Fibroblast of skin of left quadriceps (primary cell): ENCODE measurements at places on chromosomes 2 and 18.

- DNase-seq = peak; percentile 42
Observed at GRCh38 chr2:112582314-112582746, 2.1 kb upstream of the CHCHD5 start.

- no peak for DNase-seq
Observed at GRCh38 chr2:19893520-19894133, 8.2 kb downstream of the TTC32 start.

GRCh38 chr2:17148407-17149145 is 369.7 kb downstream of the RAD51AP2 start:
- DNase-seq = peak; percentile 12

DNA sequence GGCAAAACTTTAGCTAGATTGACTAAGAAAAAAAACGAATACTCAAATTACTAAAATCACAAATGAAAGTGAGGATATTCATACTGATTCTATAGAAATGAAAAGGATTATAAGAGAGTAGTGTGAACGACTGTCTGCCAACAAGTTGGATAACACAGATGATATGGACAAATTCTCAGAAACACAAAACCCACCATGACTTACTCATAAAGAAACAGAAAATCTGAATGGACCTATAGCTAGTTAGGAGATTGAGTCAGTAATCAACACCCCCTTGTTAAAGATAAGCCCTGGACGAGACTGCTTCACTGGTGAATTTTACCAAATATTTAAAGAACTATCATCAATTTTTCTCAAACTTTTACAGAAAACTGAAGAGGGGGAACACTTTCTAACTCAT is 108.8 kb upstream of the TMEM200C start:
- no peak for DNase-seq

DNA sequence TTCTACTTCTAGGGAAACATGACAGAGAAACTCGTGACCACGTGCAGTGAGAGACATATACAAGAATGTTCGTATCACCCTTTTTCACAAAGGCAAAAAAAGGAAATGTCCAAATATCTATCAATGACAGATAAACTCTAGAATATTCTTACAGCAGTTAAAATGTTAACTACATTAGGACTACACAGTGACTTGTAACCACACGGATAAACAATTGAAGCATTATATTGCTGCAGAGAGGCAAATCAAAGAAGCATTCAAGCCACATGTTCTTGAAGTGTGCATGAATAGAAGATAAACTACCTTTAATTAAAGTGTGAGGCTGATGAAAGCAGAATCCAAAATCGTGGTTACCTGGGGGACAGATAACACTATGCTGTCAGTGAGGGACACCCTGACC is 935.3 kb upstream of the KLHL29 start:
- no peak for DNase-seq

GRCh38 chr2:63862806-63863205 is 21.1 kb downstream of the UGP2 start:
- DNase-seq = no peak

- DNase-seq = peak; percentile 56
Observed at GRCh38 chr2:173448938-173449471, 94.3 kb downstream of the CDCA7 start.

DNA sequence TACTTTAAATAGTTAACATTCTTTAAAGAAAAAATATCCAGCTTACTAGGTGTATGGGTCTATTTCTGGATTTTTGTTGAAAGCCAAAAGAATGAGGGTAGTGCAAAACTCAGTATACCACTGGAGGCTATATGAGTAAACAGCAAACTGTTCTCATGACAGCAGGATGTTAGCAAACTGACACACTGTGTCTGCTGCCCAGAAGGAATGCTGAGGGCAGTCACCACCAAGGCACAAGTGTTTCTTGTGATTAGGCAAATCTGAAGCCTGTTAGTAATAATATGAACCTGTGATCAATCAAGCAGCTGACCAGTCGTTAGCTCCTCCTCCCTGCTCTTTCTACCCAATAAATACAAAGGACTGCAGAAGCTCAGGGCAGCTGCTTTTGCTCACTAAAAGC is 50.5 kb upstream of the SULT1C3 start:
- no peak for DNase-seq

DNA sequence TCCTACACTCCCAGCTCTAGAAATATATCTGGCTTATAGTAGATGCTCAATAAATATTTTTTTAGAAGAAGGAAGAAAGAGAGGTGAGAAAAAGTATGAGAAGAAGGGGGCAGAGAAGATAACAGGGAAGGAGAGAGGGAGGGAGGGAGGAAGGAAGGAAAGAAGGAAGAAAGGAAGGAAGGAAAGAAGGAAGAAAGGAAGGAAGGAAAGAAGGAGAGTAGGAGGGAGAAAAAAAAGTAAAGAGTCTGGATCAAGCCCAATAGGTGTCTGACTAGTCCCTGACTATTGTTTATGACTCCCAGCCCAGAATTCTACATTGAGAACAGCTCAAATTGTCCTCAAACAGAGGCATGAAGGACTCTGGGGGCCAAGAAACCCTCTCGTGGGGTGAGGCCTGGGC is 83.9 kb downstream of the THNSL2 start:
- no peak for DNase-seq

GRCh38 chr2:119826370-119826961 is 66.7 kb downstream of the PTPN4 start:
- DNase-seq = peak; percentile 10

DNA sequence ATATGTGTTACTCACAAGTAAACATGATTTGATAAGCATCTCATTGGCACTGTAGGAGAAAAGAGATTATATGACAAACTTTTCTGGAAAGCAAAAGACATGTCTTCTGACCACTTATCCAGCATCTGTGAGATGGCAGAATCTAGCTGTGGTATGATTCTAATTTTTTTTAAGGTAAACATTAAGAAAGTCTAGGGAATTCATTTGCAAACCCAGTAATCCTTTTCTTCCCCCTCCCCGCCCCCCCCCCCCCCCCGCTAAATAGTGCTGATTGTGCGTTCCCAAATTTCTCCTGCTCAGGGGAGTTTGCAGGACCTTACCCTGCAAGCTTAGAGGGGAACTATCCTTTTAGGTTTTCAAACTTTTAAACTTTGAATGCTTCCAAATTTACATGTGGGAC is 12.1 kb downstream of the MRPL44 start:
- DNase-seq = no peak

DNA sequence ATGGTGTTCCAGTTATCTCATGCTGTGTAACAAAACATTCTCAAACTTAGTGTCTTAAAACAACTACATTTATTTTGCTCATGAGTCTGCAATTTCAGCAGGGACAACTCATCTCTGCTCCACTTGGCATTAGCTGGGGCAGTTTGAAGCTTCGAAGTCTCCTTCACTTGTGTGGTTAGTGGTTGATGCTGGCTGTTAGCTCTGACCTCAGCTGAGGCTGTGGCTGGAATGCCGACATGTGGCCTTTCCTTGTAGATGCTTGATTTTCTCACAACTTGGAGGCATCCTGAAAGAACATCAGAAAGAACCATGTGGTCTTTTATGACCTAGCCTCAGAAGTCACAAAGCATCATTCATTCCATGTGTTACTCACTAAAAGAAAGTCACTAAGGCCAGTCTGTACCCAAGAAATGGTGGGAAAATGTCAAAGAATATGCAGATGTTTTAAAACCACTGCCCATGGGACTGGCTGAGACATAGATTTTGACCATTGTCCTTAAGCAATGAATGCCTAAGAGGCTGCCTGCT is 3.8 kb upstream of the TMSB10 start:
- no peak for DNase-seq

DNA sequence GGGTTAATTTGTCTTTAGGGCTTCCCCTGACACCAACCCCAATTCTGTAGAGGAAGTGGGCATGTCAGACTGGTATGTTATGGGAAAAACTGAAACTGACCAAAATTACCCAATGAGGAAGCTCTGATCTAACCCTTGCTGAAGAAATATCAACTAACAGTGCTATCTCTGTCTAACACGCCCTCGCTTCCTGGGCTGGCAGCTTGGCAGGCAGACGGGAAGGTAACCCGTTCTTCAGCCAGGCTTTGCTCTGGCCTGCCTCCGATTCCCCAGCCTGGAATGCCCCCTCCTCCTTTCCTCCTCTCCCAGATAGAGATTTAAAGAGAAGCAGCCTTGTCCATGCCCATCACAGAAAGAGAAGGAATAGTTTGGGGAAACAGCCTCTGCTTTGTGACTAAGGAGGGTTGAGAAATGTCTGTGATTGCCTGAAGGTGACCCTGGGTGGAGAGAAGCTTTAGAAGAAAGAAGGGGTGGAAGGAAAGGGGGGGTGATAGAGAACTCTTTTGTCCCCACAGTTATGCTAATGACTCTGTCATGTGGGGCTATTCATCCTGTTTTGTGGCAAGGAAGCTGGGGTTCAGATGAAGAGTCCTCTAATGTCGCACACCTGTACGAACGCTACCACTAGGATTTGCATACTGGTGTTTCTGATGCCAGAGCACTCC is 15.4 kb downstream of the HK2 start:
- no peak for DNase-seq

DNA sequence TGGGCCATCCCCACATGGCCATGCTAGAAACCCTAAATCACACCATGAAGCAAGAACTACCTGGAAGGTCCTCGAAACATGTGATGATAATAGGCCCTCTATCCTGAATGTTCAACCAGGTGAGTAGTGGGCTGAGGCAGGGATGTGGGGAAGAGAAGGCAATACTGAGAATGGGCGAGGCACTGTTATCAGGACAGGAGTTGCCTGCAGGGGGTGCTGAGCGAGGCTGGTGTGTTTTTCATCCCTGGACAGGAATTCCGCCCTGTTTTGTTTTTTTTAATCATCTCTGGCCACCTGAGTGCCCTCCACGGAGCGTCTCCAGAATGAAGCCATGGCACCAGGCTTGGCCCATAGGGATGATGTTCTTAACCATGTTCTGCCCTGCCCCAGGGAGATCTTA is 103.0 kb upstream of the SOX11 start:
- no peak for DNase-seq

- DNase-seq = no peak
Observed at GRCh38 chr2:15780912-15781574, 159.3 kb upstream of the MYCN start.

- no peak for DNase-seq
Observed at GRCh38 chr18:66271962-66272361, 331.9 kb downstream of the CDH19 start.

DNA sequence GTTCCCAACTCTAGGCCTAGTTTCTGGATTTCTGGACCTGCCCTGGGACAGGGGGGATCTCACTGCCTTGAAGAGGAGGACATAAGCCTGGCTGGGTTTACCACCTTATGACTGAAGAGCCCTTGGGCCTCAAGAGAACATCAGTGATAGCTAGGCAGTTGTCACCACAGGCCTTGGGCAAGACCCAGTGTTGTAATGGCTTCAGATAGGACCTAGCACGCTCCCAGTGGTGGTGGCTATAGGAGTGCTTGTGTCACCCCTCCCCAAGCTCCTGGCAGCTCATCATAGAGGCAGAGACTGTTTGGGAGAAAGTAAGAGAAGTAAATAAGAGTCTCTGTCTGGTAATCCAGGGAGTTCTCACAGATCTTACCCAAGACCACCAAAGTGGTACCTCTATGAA is 19.4 kb upstream of the EVA1A start:
- DNase-seq = no peak

DNA sequence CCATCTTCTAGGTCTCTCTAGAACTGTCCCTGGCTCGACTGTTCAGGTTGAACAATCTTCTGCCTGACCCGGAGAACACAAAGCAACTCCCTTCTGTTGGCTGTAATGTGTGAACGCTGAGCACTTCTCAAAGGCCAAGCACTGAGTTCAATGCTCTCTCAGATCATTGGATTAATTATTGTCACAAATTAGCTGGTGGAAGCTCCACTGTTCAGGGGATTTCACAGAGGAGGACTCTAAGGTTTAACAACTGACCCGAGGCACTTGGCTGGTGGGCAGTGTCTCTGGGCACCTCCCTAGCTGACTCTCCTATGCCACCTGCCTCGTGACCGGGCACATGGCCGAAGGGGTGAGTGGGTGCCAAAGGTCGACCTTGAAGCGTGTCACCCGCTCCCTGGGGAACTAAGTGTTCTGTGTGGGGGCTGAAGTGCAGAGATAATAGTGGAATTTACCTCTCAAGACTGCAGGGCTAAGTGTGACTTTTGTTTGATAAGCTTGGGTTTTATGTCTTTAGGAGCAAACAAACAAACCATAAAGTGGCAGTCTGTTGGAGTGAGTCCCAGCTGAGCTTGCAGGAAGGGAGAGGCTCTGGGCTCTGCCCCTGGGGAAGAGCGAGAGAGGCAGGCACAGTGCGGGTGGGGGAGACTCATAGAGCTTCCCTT is 64.8 kb downstream of the BCL2L11 start:
- no peak for DNase-seq

DNA sequence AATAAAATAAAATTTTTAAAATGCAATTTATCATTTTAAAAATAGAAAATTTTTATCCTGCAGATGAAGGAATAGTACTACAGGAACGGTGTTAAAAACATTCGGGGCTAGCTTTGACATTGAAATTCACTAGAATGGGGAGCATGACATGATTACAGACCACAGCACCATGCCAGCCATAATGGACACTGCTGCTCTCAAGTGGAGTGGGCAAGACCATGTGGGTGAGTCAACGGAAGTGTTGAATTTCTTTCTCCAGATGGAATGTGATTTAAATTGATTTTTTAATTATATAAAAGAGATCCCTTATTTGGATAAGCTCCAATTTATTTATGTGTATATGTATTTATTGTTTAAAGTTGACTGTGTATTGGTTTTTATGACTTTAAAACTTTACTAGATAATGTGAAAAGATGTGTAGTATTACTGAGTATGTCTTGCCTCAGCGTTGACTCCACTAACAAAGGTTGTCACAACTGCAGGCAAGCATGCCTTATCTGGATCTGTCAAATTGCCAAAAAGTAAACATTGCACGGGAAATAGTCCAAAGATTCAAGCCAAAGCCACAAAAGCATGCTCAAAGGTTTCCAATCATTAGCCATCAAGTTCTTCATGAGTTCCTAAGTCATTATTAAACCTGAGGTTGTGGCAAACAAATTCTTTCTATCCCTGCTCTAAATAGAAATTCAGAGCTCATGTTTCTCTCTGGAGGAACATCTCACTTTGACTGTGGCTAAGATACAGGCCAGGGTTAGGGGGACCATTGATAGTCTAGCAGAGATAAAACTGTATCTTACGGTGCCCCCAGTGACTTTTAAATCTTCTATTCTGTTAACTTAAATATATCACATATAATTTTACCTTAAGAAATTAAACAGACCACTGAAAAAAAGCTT is 536.9 kb downstream of the TMX3 start:
- DNase-seq = peak; percentile 99

DNA sequence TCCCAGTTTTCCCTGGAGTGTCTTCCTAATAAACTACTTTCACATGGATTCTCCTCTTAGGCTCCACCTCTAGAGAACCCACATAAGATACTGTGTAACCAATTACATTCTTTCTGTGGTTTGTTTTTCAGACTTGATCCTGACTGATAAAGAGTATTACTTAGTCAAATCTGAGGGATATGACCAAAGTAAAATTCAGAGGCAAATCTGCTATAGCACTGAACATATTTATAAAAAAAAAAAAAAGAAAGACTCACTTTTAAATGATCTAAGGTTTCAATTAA is 13.9 kb downstream of the CKAP2L start:
- DNase-seq = no peak

- DNase-seq = no peak
Observed at GRCh38 chr18:50369672-50370071, 5.2 kb upstream of the SKA1 start.

GRCh38 chr2:181851726-181852125 is 39.8 kb upstream of the ITPRID2 start:
- DNase-seq = no peak
